ENCODE measurements at places on chromosomes 7 and 10.

GRCh38 chr10:12509016-12509793 lies 159.9 kb downstream of the CAMK1D start:
- no peak for DNase-seq

GRCh38 chr7:94146408-94146807 lies 142.3 kb upstream of the BET1 start:
- DNase-seq, result no peak

DNA sequence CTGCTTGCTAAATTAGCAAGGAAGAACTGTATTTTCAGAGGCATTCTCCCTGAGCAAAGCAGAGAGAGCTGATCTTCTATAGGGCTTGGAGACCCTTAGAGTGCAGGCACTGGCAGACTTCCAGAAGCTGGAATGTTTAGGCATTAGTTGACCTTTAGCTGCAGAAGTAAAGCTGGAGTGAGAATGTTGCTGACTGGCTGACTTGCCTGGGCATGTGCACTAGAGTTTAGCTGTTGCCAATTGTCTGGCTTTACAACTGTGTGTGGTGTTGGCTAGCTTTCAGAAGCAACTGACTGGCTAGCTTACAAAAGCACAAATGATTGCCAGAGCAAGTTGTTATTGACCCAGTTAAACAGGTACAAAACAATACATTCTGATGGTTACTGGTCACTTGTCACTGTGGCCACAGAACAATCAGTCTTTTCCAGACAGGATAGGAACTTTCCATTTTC lies 25.1 kb downstream of the FAM13C start:
- no peak for DNase-seq

- DNase-seq, result no peak
Observed at GRCh38 chr10:22263106-22263505, 45.3 kb upstream of the EBLN1 start.

DNA sequence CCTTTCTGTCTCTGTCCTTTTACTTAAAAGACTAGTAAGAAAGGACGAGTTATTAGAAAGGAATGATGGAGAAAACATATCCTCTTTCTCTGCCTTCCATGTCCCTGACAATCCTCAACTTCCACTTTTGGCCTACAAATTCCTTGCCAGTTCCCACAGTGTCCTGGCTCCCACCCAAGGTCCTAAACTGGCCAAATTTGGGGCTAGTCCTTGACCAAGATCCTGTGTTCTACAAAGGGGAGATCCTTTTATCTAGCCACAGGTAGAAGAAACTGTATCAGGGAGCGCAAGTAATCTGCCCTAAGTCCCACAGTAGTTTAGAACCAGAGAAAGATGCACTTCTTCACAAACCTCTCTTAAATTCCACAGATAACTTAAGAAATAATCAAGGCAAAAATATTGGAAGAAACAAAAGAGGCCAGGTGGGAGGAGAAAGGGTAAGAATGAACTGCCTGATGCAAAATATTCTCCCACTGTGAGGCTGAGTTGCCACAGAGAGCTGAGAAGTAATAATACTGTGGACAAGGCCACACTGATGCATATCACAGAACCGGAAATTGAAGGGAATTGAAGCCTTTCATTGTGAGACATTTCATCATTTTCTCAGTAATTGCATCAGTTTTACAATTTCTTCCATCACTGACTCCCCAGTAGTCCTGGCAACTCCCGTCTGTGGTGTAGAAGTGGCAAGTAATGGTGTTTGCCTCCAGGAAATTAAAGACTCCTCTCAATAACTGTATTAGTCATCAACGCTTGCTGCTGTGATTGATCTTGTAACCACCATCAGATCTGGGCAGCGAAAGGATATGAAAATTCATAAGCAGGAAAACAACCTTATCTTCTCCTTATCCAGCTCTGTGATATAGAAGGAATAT lies 47.2 kb downstream of the DNAJC12 start:
- no peak for DNase-seq

DNA sequence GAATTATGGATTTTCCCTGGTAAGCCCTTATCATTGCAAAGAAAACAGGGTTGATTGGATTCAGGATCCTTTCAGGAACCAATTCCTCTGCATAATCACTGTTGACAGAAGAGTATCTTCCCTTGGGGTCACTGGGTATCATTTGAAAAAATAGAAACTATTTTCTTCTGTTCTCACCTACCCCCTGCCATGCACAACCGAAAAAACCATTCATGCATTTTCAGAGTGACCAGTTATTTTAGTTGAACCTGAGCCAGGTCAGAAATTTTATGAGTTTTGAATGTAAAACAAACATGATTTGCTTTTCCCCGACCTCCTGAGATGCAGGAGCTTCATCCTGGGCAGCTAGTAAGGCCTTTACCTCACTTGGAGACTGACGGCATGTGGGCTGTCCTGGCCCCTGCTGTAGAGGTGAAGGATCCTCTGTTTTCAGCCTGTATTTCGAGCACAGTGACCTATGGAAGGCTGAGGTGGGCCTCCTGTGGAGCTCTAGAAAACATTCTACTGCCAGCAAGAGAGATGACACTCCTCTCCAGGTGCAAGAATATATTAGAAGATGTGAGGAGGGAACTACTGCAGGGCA lies 30.1 kb downstream of the TMEM178B start:
- no peak for DNase-seq

DNA sequence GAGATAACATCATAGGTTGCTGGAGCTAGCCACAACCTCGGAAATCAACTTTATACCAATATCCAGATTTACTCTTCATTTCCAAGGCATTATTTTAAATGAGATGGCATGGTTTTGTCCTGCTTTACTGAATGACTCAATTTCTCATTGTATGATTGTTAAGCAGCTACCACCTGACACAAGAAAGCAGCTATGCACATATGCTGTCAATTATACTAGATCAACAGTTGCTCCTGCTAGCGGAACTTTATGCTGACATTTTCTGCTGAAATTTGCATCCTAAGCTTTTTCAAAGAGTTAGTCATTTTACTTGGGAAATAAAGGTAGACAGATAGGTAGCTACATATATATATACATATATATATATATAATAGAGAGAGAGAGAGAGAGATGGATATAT lies 8.9 kb upstream of the CH25H start:
- DNase-seq, result no peak

GRCh38 chr7:73644688-73645286 lies 20.5 kb upstream of the MLXIPL start:
- DNase-seq, result no peak

GRCh38 chr7:129769866-129770808 lies 158.6 kb downstream of the NRF1 start:
- no peak for DNase-seq

GRCh38 chr10:117788911-117789310 lies 246.4 kb downstream of the EMX2 start:
- no peak for DNase-seq

GRCh38 chr10:71278691-71279588 lies 40.1 kb upstream of the SLC29A3 start:
- DNase-seq, result no peak

- no peak for DNase-seq
Observed at GRCh38 chr10:80539421-80540031, 1.8 kb downstream of the SH2D4B start.

GRCh38 chr7:31858055-31858454 lies 171.0 kb downstream of the PPP1R17 start:
- DNase-seq, result no peak

DNA sequence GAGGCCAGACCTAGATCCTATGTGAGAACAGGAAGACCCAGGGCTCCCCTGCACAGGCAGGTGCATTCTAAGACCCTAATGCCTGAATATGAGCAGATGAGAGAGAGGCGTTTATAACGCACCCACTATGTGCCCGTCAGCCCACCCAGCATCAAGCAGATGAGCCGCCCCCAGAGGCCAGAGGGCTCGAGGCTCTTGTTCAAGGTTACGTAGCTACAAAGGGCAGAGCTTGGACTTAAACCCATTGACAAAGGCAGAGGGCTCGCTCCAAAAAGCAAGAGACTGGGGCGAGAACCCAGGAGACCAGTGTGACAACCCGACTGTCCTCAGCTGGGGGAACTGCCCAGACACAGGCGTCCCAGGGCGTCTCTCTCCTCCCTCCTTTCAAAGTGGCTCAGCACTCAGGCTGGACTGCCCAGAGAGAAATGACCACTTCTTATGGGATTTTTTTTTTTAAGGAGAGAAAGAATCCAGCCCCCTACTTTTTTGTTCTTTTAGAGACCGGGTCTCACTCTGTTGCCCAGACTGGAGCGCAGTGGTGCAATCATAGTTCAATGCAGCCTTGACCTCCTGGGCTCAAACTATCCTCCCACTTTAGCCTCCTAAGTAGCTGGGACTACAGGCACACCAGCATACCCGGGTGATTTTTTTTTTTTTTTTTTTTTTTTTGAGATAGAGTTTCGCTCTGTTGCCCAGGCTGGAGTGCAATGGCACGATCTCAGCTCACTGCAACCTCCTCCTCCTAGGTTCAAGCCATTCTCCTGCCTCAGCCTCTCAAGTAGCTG lies 40.1 kb downstream of the TNRC18 start:
- DNase-seq, result no peak

DNA sequence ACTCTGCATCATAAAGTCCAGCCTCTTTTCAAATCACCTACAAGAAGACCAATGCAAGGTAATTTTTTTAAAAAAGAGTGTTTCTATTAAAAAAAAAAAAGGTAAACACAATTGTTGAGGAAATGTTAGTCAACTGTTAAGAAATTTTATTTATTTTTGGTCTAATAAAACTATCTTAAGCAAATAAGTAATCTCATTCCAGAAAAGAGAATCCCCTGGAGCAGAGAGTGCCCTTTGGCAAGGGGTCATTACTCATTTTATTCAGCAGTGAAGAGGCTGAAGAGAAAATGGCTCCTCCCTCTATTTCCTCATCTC lies 63.4 kb upstream of the GSDME start:
- DNase-seq, result no peak

- DNase-seq, result no peak
Observed at GRCh38 chr7:132575982-132576720, at the start of gene PLXNA4. Gene PLXNA4 (minus strand): TSS chr7:132576470. CDS start chr7:132508693, 67,777 bp downstream.

DNA sequence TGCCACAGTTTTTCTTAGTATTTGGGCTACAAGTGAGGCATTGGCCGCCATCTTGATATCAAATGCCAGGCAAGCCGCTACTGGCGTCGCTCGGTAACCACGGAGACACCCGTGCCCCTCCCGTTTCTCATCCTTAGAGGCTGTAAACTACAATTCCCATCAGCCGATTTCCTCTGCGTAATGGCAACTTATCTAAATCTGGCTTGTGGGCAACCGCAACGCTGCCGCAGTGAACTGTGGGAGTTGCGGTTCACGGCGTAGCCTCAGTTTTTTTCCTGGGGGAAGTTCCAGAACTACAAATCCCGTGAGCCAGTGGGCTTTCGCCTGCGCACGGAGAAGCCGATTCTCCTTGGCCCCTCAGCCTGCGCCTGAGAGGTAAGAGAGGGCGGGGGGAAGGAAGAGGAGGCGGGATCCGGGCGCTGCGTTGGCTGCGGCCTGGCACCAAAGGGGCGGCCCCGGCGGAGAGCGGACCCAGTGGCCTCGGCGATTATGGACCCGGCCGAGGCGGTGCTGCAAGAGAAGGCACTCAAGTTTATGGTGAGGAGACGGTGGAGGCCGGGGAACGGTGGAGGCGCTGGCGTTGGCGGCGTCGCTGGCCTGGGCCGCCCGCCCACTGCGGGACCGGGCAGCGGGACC lies at the start of gene BTRC:
Gene BTRC, plus strand, starts transcription at position 474 of the 636 bp plus-strand sequence. Its CDS starts 16 bp downstream, at position 490.
- DNase-seq, result peak; percentile 98

GRCh38 chr7:142463401-142463850 lies 205.6 kb upstream of the PRSS58 start:
- DNase-seq, result no peak

- DNase-seq, result no peak
Observed at GRCh38 chr7:23645822-23646221, 34.2 kb upstream of the FAM221A start.

- DNase-seq, result no peak
Observed at GRCh38 chr10:84265418-84265817, 20.6 kb downstream of the RGR start.

- no peak for DNase-seq
Observed at GRCh38 chr7:44258865-44259546, 58.2 kb downstream of the YKT6 start.

- DNase-seq, result peak; percentile 75
Observed at GRCh38 chr7:116525913-116526861, 1.4 kb downstream of the CAV1 start.

DNA sequence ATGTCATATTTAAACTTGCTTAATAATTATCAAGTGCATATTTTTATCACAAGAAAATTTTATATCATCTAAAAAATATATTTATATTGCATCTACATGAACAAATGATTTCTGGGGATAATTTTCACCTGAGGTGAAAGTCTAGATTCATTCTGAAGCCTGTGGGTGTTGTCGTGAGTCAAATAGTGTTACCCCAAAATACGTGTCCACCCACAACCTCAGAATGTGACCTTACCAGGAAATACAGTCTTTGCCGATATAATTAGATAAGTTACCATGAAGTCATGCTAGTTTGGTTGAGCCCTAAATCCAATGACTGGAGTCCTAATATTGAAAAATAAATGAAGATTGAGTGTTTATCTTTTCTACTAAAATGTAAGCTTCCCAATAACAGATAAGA lies 203.0 kb upstream of the MDFIC start:
- no peak for DNase-seq

DNA sequence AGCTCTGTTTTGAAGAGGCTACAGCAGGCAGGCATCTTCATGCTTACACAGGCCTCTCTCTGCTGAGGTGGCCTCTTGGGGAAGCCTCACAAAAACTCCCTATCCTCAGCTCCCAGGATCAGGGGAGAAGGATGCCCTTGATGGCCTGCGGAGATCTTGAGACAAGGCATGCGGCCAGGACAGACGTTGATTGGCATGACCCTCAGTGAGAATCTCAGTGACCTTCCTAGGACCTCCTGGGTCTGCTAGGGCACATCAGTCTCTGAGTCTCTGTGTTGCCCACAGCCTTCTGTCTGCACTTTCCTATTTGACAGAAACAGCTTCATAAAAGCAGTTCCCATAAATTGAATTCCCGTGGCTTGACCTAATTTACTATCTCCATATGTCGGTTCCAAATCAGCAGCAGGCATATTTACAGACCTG lies 1005.8 kb upstream of the C7orf33 start:
- no peak for DNase-seq

DNA sequence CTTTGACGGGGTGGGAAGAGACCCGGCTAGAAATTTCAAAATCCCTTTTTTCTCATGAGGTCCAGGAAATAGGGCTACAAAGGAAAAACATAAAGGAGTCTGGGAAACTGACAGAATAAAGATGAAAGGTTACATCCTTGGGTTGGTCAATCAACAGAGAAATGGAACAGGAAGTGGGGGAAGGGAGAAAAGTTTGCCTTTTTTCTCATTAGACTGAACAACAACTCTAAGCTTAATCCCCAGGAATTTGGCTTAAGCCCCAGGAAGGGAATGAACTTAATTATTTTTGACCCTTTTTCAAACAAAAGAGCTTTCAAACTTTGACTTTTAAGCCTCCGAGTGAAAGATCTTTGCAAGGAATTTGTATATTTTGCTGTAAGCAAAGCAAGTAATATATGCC lies 32.7 kb downstream of the LGI1 start:
- no peak for DNase-seq

Data from HT-29 (cell line).